Activated CD4-positive, alpha-beta T cell treated with anti-CD3 and anti-CD28 coated beads, Interleukin-2, amount 10 ng/mL, durations not matched to agents 7 days and 5 days (primary cell): ENCODE measurements at places on chromosomes 11 and 22. TPM values are rescaled to one million over a fixed set of nuclear protein-coding genes. Genes with fewer than 3 reads are reported as not detected.

The LGALS12 gene
- total RNA-seq: not detected

The AQP11 gene
- total RNA-seq: 0.20 TPM

The MFNG gene
- total RNA-seq: 218 TPM

The DTX4 gene
- 0.62 TPM for total RNA-seq

The APOA4 gene
- not detected for total RNA-seq

The YPEL1 gene
- total RNA-seq: 11.0 TPM

The LYVE1 gene
- total RNA-seq: not detected

The RASL10A gene
- 0.92 TPM for total RNA-seq

The CREB3L1 gene
- total RNA-seq: not detected

The PPP2R5B gene
- total RNA-seq: 12.0 TPM

The VPREB3 gene
- total RNA-seq: not detected

GRCh38 chr11:61516675-61517572 is 8.4 kb downstream of the LRRC10B start:
- peak; percentile 42 for DNase-seq

GRCh38 chr11:4884361-4884760 is 2.7 kb downstream of the OR51T1 start:
- DNase-seq: no peak

- DNase-seq: no peak
Measured at GRCh38 chr11:112025707-112026106, 499 bp downstream of the DLAT start.

DNA sequence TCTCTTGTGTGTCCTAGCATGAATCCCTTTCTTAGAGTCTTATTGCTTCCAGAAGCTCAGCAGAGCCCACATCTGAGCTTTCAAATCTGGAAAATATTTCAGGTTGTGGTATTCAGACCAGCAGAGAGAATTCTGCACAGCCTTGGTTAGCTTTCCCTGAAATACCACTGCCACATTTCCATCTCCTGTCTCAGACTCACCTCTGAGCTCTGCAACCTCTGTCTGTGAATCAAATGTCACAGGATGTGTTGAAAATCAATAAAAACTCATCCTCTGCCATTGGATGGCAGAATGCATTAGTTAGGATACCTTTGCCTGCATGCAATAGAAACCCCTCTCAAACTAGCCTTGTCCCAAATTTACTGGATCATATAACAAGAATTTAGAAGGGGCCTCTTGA is 47.7 kb downstream of the ENDOD1 start:
- DNase-seq: no peak

DNA sequence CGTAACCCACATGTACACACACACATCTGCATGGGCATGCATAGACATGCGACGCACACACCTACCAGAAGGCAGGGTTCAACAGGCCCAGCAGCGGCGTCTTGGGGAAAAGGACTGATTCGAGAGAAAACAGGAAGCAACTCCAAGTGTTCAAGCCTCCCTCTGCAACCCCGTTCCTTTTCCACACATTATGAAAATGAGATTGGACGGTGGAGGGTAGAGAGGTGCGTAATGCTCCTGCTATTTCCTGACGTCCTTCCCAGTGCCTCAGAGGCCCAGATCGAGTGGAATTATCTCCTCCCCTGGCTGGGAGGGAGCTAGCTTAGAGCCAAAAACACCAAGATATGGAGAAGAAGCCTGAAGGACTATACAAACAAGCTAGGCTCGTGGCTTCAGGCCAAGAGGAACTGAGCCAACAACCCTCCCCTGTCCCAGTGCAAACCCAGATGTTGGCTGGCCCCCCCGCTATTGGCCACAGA is 289.2 kb downstream of the MN1 start:
- DNase-seq: no peak

DNA sequence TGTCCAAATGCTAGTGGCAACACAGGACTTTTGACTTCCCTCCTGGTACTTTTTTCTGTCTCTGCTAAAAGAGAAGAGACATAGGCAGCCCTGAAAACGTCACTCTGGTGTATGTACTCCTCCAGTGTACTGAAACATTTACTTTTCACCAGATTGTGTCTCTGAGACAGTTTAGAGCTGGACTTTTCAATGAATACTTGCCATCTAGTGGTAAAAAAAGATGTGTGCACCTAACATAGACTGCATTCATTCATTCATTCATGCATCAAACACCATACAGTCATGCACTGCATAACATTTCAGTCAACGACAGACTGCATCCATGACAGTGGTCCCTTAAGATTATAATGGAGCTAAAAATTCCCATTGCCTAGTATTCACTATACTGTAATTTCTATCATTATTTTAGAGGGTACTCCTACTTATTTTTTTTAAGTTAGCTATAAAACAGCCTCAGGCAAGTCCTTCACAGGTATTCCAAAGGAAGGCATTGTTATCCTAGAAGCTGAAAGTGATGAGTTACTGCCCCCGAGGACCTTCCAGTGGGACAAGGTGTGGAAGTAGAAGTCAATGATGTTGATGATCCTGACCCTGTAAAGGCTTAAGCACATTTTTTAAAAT is 186.2 kb downstream of the SPON1 start:
- peak; percentile 13 for DNase-seq

DNA sequence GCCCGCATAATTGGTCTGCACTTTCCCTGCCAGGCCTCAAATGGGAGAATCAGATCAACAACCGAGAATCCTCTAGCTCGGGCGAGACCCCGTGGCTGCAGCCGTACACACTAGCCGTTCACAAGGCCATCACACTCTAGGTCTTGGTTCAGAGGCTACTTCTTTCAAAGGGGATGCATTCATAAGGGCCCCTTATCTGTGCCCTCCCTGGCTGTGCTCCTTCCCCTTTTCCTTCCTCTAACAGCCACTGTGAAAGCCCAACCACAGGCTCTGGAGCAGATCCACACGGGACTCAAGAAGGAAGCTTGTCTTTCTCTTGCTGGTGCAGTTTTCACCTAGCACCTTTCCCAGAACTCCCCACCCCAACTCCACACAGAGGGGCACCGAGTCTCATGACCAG is 24.5 kb downstream of the SMIM38 start:
- no peak for DNase-seq

GRCh38 chr22:49325531-49326395 is 501.9 kb downstream of the BRD1 start:
- no peak for DNase-seq

DNA sequence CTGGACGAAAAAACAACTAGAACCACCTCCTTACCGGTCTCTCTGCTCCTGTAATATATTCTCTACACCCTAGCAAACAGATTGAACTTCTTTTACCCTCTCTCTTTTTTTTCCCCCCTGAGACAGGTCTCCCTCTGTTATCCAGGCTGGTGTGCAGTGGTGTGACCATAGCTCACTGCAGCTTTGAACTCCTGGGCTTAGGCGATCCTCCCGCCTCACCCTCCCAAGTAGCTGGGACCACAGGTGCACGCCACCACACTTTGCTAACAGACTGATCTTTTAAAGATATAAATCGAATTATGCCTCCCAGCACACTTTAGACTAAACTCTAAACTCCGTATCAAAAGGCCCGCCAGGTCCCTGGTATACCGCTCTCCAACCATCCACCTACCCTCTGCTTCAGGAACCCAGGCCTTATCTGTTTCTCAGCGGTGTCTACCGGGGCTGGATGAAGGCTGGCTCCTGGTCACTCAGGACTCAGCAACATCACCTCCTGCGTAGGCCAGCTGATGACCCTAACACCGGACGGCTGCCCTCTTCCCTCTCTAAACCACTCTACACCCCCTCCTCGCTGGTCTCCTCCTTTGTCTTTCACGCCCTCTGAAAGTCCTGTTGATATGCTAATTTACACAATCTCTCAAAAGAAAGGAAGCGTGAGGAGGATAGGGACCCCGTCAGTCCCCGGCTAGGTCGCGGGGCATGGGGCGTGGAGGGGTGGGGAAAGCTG is 745 bp downstream of the C22orf39 start:
- DNase-seq: no peak

DNA sequence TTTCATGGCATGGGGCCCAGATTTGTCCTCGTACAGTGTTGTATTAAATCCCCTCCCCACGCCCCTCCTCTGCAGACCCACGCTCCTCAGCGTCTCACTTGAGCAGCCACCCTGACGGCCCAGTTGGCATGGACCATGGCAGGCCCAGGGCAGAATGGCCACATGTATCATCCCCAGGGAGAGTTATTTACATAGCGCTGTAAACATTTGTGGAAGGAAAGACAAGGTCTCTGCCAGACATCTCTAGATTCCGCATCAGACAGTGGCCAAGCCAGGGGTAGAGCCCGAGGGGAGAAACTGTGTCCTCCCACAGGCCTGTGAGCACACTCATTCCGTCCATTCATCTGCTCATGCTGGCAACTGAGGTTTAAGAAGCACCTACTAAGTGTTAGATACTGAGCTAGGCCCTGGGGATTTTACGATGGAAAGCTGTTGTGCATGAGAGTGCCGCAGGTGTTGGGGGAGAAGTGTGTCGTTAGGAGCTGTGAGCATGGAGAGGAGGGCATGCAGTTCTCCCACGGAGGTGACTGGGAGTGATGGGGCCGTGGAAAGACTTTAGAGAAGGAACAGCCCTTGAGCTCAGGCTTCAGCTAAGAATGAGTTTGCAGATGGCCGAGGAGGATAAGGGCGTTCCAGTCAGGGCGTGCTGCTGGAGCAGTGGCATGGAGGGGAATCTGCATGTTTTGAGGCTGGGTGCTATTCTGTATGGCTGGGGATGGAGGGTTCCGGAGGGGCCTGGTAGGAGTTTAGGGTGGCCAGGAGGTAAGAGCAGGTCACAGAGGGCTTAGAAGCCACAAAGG is 94.9 kb downstream of the GRIK4 start:
- no peak for DNase-seq

- no peak for DNase-seq
Measured at GRCh38 chr11:57818812-57819211, 57.2 kb downstream of the CTNND1 start.

DNA sequence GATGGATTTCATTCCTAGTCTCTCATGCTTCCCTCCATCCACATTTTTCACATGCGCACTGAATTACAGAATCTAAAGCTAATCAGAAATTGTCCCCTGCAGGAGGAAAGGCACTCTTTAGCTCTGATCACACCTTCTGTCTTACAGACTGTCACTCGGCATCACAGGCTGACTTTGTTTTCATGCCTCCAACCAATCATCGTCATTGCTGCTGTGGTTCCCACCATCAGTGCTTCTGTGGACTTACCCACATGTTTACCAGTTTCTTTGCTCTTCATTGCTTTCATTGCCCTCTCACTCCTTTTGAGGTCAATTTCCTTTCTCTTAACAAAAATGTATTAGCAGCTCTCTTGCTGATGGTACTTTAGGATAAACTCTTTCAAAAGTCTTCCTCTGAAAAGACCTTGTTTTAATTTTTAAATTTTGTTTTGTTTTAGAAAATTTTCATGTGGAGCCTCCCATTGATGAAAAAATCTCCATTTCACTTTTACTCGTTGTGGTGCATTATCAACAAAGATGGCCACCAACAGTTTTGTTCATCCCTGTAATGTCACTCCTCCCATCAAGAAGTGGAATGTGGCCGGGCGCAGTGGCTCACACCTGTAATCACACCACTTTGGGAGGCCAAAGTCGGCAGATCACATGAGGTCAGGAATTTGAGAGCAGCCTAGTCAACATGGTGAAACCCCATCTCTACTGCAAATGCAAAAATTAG is 20.2 kb upstream of the TREH start:
- DNase-seq: peak; percentile 80

DNA sequence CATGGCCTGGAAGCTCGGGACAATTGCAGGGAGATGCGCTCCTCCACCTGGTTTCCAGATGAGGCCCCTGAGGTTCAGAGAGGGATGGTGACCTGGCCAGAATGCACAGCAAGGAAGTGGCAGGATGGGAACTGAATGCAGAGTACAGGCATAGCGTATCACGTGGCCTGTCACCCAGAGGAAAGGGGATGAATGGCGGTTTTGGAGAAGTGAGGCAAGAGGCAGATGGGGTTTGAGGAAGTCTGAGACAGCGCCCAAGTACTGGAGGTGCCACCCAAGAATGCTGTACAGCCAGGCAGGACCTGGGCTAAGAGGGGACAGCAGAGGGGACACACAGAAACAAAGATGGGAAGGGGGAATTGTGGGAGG is 4.9 kb downstream of the RAB3IL1 start:
- DNase-seq: no peak

- no peak for DNase-seq
Measured at GRCh38 chr11:43582863-43583462, 97.6 kb upstream of the HSD17B12 start.

DNA sequence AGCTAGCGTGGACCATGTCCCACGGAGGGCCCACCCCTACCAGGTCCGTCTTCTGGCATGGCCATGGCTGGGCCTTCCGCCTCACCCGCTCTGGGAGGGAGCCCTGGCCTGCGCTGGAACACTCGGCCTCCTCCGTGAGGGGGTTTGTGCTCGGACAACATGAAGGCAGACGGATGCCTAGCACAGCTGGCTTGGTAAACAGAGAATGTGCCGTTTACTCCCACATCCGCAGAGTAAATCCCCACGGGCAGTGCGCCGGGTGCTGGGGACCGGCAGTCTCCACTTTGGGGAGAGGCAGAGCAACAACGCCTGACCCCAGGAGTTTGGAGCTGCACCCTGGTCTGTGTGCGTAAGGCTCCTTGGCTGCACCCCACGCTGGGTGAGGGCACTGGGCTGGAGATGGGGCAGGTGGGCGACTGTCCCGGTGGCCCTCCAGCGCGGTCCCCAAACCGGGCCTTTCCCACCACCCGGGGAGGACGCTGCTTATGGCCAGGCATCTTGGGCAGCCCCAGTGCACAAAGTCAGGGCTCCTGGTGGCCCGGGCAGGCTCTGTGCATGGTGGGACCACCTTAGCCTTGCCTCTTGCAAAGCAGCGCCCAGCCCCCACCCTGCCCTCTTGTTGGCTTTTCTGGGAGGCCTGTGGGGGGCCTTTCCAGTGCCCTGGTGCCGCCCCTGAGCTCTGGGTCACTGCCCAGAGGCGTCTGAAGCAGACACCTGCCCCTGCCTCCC is 30.7 kb upstream of the MUC5AC start:
- DNase-seq: no peak

- DNase-seq: no peak
Measured at GRCh38 chr22:23457380-23457985, 122.6 kb downstream of the IGLL1 start.

- DNase-seq: peak; percentile 56
Measured at GRCh38 chr11:279966-280705, 1.9 kb downstream of the NLRP6 start.

DNA sequence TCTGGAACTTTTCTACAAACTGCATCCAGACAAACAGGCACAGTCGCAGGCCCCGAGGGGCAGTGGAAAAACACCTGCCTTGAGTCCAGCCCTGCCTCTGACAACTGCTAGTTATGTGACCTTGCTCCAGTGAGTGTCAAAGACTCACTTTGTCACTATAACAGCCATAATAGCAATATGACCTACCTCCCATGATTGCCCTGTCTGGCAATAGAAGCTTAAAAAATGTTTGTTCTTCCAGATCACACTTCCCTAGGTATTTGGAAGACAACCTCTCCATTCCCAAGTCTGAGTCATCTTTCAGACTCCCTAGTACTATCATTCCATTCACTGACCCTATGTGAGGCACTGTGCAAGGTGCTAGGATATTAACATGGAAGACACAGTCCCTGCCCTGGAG is 74.5 kb downstream of the RPL27A start:
- DNase-seq: no peak

GRCh38 chr11:47857892-47858543 is 9.9 kb upstream of the NUP160 start:
- no peak for DNase-seq

- no peak for DNase-seq
Measured at GRCh38 chr11:81916451-81916850, 817.2 kb downstream of the FAM181B start.

- DNase-seq: no peak
Measured at GRCh38 chr22:21657020-21657359, 8.8 kb upstream of the PPIL2 start.

- DNase-seq: peak; percentile 53
Measured at GRCh38 chr11:34468209-34468841, 29.6 kb downstream of the CAT start.

GRCh38 chr11:77710358-77710757 is 72.8 kb upstream of the CLNS1A start:
- DNase-seq: no peak

GRCh38 chr22:22110548-22111266 is 128.1 kb upstream of the TOP3B start:
- DNase-seq: peak; percentile 65
